ENCODE measurements at places on chromosomes 13 and 19. TPM values are rescaled to one million over a fixed set of nuclear protein-coding genes. Genes with fewer than 3 reads are reported as not detected.
A peak's percentile ranks its signal among the peaks of the same experiment; 100 is the strongest.

The ZNF541 gene
- not detected for polyA plus RNA-seq

The NALCN gene
- 1.6 TPM for polyA plus RNA-seq

The GPR108 gene
- polyA plus RNA-seq: 50.8 TPM

The ZNF444 gene
- polyA plus RNA-seq: 11.6 TPM

The ATP7B gene
- polyA plus RNA-seq: 1.6 TPM

- no peak for DNase-seq
Observed at GRCh38 chr13:113219256-113219940, 10.0 kb downstream of the CUL4A start.

The FPR2 gene
- not detected for polyA plus RNA-seq

DNA sequence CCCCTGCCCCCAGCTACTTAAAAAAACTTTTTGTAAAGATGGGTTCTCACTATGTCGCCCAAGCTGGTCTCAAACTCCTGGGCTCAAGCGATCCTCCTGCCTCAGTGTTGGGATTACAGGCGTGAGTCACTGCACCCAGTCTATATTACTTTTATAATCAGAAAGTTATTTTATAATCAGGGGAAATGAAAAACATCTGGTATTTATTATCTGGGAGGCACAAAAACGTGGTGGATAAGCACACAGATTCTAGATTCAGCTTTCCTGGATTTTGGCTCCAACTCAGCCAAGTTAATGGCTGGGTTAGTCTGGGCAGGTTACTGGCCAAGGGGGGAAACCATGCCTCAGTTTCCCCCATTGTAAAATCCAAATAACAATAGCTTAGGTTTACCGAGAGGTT, 24.7 kb downstream of the KEAP1 start:
- DNase-seq: no peak

- no peak for DNase-seq
Observed at GRCh38 chr19:5145521-5146511, 176.9 kb downstream of the KDM4B start.

The TMEM59L gene
- polyA plus RNA-seq: 1.3 TPM

DNA sequence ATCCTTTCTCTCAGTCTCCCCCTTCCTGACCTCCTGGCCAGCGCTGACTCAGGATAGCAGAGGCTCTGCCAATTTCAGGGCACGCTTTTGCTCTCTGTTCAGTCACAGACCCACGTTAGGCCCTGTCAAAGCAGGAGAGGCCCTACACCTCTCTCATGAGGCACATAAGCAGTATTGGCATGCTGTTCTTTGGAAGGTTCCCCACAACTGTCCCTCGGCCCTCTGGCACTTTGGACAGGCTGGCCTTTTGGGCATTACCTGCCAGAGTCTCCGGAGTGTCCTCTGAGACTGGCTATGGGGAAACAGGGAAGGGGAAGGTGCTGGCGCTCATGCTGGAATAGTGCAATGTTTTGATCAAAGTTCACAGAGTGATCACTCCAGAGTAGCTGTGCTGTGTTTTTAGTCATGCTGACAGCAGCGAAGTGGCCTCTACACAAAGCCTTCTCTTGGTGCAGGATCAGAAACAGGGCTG, 23.7 kb upstream of the UBE2L5 start:
- no peak for DNase-seq

The WTIP gene
- 32.1 TPM for polyA plus RNA-seq

The APC2 gene
- 0.09 TPM for polyA plus RNA-seq

The ZNF85 gene
- 4.8 TPM for polyA plus RNA-seq

- no peak for DNase-seq
Observed at GRCh38 chr19:18860302-18860700, 28.5 kb downstream of the UPF1 start.

DNA sequence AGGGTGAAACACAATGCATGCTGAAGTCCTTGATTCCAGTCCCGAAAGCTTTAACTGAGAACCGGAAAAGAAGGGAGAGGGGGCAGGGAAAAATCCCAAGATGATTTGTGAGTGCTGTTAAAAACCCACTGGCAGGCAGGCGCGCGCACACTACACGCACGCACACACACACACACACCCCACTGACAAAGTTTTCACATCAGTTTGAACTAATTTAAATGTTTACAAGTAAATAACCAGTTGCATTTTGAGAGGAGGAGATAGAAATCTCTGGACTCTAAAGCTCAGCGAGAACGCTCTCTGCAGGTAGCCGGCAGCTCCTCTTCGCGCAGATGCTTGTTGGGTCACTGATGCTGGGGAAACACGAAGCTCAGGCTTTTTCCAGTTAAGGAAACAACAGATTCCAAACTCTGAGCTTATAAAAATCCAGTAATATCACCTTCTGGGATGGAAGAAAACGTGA, 818 bp upstream of the SLITRK1 start:
- no peak for DNase-seq

The CYP4F3 gene
- not detected for polyA plus RNA-seq

The KLK6 gene
- polyA plus RNA-seq: not detected

The SIGLEC14 gene
- polyA plus RNA-seq: not detected

DNA sequence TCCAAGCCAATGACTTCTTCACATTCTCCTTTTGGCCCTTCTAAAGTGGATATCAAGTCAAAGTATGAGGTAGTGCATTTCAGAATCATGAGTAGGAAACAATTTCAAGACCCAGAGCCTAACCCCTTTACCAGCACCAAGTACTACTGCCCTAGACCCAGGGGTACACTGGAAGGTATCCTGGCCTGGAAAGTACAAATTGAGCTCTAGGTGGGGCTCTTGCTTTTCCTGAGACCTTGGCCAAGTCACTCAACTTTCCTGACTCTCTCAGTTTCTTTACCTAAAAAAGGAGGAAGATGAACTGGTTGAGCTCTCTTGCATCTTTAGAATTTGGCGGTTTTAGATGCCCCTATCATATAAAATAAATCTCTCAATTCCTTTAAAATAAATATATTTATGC, 204.7 kb downstream of the FGF14 start:
- no peak for DNase-seq

DNA sequence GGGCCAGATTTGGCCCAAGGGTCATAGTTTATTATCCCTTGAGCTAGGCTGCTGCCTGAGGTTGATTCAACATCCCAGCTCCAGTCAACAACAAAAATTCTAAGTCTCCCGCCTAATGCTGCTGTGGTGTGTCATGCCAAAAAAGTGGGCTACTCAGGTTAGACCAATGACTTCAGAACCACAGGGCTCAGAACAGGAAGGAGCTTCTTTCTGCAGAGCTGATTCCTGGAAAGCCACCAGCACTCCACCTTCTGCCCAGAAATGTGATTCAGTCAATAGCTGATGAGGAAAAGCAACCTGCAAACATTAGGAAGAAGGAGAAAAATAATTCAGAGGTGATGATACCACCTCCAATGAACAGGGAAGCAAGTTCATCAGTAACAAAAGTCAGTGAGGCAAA, 56.1 kb upstream of the SERPINE3 start:
- DNase-seq: no peak

DNA sequence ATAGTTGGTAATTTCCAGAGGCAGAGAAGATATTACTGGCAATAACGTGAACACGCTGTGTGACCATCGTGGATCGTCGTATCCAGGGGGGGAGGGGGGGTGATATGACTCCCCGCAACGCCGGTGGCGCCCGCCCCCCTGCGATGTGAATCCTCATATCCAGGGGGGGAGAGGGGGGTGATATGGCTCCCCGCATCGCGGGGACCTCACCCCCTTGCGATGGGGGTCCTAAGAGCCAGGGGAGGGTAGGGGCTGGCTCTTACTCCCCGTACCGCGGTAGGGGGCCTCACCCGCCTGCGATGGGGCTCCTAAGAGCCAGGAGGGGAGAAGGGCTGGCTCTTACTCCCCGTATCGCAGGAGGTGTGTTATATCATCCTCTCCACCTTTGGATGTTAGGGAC, 31.3 kb upstream of the RGCC start:
- no peak for DNase-seq

The F10 gene
- polyA plus RNA-seq: 21.5 TPM

The GGN gene
- polyA plus RNA-seq: 0.27 TPM

- DNase-seq: no peak
Observed at GRCh38 chr19:54502518-54503048, at the start of gene LAIR2. Gene LAIR2 (plus strand): TSS chr19:54502831. CDS start chr19:54502919, 88 bp downstream.

- no peak for DNase-seq
Observed at GRCh38 chr19:3633559-3633988, 7.0 kb upstream of the CACTIN start.

DNA sequence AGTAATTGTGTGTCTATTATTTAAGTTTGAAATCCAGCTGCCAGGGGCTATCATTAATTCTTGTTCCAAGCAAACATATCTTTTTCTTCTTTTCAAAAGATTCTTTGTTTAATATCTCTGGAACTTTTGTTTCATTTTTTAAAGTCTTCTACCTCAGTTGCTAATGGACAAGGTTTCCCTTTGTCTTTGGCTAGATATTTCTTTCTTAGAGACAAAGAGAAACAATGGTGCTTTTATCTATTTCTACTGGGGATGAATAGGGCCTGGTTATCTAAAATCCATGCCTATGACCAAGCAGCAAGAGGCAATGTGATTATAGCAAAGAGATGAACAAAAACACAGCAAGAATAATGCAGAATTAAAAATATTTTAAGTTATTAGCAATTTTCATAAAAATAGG, 661.3 kb upstream of the KLF12 start:
- DNase-seq: no peak

The COQ8B gene
- 20.2 TPM for polyA plus RNA-seq

- no peak for DNase-seq
Observed at GRCh38 chr19:27975419-27976005, 1237.4 kb downstream of the UQCRFS1 start.

- DNase-seq: peak; percentile 99
Observed at GRCh38 chr19:3450796-3451411, 29.4 kb downstream of the SMIM24 start.

DNA sequence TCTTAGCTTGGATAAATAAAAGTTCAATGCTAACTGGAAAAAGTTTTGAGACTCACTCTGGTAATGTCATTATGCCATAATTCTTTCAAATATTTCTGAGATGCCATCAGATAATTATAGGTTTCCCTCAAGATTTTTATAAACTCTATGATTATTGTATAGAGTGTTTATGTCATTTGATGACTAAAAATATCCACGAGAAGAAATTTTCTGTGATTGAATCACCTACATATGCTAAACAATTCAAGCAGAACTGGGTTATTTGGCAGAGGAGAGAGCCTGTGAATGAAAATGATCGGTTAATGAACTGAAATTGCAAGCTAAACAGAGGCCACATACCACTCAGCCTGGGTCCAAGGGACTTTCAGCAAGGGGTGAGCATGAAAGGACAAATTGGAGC, 92.6 kb upstream of the TSC22D1 start:
- no peak for DNase-seq

The DAND5 gene
- polyA plus RNA-seq: not detected

DNA sequence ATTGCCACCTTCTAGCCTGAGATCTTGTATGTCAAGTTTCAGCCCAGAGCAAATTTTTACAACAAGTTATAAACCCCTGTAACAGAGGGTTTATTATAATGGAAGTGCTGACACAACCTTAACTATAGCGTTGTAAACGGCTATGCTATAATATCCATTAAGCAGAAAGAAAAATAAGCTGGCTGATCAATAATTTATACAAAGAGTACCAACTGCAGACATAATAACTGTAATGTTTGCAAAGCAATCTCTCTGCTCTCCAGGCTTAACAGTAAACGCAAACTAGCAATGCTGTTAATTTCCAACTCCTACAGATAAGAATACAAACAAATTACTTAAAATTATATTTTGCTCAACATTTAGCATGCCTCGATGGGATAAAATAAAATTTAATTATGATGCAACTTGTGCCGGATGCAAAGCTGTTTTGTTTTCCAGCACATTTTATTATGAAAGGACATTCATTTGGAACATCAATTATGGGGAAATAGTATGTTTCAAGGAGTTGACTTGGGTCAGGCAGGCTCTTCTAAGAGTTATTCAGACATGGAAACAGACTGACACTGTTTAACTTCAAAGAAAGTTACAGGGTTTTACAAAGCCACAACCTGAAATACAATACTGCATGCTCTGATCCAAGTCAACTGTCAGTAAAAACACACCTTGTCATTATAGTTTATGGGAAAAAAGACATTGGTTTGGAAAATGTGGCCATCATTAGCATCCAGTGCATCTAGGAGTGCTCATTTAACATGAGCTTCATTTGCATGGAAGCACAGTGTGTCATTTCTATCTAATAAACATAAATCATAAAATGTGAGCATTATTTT, 6.6 kb upstream of the DACH1 start:
- DNase-seq: no peak

The INSL3 gene
- polyA plus RNA-seq: not detected

DNA sequence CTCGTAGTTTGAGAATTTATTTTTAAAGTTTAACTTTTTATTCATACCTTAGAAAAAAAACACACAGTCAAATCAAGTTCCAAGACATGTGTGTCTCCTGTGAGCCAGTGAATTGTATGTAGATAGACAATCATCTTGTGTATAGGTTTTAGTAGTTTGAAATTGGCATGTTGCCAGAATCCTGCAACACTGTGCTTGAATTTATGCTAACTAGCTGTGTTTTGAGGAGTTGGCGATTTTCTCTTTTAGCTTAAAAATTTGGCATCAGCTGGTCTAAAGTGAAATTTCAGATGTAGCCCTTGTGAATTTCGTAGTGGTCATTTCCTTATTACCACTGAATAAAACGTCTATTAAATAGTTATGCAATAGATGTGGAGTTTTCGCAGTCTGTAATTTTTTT, 213.2 kb downstream of the ATP8A2 start:
- DNase-seq: no peak

DNA sequence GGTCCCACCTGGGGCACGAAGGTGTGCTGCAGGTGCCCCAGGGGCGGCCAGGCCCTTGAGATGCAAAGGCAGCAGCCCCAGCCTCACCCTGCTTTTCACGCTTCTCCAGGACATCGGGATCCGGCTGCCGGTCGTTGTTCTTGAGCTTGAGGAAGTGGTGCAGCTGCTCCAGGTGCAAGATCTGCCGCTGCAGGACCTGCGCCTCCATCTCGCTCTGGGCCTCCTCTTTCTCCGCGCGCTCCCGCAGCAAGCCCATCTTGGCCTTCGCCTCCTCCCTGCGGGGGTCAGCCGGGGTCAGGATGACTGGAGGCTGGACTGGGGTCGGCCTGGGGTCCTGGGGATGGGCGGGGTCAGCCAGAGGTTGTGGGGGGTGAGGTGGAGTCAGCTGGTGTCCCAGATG, 21.5 kb upstream of the EMP3 start:
- DNase-seq: no peak

- no peak for DNase-seq
Observed at GRCh38 chr19:55435020-55435419, 8.1 kb downstream of the SHISA7 start.

DNA sequence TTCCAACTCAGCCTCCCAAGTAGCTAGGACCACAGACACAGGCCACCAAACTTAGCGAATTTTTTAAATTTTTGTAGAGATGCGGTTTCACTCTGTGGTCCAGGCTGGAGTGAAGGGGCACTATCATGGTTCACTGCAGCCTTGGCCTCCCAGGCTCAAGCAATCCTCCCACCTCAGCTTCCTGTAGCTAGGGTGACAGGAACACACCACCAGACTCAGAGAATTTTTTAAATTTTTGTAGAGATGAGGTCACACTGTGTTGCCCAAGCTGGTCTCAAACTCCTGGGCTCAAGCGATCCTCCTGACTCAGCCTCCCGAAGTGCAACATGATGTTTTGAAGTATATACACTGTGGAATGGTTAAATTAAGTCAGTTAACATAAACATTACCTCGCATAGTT, 263.6 kb downstream of the OXGR1 start:
- no peak for DNase-seq

GRCh38 chr13:29749401-29750182, 100.8 kb downstream of the UBL3 start:
- peak; percentile 38 for DNase-seq

All from AG04450 (cell line).